ENCODE measurements at places on chromosomes 12 and 14.

DNA sequence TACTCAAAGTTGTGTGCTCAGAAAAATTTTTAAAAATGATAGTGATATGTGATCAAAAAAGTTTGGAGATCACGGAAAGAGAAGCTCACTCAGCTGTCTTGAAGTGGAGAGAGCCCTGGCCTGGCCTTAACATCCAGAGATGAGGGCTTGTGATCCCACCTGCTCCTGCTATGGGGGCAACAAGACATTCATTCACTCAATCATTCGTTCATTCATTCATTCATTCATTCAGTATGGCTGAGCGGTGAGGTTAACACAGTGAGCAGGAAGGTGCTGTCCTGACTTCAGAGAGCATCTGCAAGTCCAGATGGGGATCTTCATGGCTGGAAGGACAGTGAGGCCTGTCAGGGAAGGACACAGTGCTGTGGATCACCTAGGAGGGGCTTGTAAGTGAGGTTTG lies 112.3 kb downstream of the SLC25A47 start:
- no peak for DNase-seq

- no peak for DNase-seq
Measured at GRCh38 chr12:85659754-85660530, 176.3 kb downstream of the RASSF9 start.

- DNase-seq, result no peak
Measured at GRCh38 chr12:130460611-130461446, 123.1 kb downstream of the PIWIL1 start.

DNA sequence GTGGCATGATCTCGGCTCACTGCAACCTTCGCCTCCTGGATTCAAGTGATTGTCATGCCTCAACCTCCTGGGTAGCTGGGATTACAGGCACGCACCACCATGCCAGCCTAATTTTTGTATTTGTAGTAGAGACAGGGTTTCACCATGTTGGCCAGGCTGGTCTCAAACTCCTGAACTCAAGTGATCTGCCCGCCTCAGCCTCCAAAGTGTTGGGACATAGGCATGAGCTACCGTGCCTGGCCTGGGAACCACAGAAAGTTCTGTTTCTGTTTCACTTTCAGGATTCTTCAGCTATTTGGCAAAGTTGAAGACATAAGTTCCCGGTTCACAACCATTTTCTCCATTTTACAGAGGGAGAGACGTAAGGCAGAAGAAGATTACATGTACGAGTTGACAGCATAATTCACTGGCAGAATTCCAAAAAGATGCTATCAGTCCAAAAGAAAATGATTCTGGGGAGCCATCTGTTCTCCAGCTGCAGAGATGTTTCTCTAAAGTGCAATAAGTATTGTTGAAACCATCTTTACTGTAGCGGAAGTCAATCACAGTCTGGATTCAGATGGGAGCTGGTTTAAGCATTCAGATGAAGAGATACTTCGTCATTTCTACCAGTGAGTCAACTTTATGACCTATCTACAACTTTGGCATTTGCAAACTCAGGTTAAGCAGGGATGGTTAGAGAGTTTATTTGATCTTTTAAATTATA lies 8.1 kb upstream of the RNF34 start:
- DNase-seq, result no peak

DNA sequence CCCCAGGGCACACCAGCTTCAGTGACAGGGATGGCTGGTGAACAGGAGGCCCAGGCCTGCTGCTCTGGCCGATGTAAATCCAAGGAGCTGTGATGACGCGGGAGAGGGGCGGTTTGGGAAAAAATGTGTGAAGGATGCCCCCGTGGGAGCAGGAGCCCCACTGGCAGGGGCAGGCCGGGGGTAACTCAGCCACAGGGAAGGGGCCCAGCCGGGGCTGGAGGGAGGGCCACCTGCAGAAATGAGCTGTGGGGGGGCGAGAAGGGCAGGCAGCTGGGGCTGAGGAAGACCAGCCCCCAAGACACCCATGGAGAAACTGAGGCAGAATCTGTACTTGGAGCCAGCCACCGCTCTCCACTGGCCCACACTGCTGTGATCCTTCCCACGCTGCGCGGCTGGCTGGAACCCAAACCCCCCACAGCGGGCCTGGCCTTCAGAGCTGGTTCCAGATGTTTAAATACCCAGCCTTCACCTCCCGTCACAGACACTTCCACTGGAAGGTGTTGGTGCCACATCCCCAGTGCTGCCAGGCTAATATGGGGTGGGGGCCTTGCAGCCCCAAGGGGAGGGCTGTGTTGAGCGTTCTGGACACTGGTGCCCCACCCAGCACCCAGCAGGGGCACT lies 28.5 kb upstream of the ANKRD9 start:
- no peak for DNase-seq

- no peak for DNase-seq
Measured at GRCh38 chr12:62291864-62292760, 31.9 kb downstream of the USP15 start.

Measured in effector memory CD8-positive, alpha-beta T cell (primary cell).